ENCODE measurements at places on chromosomes 4 and X.

DNA sequence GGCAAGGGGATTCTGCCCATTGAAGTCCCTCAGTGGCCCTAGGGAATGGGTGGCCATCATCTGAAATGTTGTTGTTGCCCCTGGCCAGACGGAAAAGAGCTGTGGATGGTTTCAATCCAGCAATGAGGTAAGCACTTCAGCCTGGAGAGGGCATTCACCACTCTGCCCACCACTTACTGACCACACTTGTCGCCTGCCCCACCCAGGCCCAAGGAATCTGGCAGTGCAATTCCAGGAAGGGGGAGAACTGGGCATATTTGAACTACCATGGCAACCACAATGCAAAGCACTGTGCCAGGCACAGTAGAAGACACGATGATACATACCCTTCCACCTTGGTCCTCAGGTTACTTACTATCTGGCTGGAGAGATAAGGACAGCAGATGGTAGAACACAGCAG is 161.6 kb downstream of the PDGFRA start:
- DNase-seq, result no peak

GRCh38 chrX:143781103-143781502 is 60.6 kb upstream of the SPANXN2 start:
- DNase-seq, result peak; percentile 77

DNA sequence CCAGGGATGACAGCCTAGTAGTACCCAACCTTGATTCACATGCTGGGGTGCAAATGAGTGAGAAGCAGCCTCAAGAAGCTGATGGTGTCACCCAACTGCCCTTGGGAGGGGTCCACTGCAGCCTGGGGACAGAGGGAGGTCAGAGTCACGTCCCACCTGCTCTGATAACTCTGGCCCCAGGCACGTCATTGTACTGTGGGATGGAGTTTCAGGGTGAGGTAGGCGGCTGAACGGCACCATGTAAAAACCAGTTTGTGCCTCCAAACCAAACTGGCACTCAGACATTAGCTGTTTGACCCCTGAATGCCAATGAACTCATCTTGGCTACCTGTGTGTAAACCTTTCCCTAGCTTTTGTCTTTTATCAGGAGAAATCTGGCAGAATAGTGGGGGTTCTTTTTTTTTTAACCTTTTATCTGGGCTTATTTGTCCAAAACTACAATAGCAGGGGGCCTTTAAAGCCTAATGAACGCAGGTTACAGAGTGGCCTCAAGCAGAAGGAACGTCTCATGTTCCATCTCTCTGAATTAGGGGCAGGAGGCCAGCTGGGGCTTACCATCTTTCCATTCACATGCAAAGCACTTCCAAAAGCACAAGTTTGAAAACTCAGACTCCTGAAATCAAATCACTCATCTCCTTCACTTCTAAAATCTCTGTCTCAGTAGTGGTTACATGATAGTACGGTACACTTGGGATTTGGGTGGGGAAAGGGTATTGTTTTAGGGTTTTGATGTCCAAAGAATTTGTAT is 89.4 kb downstream of the IRF2 start:
- DNase-seq, result no peak

GRCh38 chr4:167883266-167883665 is 209.1 kb upstream of the ANXA10 start:
- DNase-seq, result no peak

- no peak for DNase-seq
Measured at GRCh38 chr4:185998791-185999190, 70.2 kb upstream of the TLR3 start.

- no peak for DNase-seq
Measured at GRCh38 chr4:110867251-110867960, 244.5 kb upstream of the PITX2 start.

- DNase-seq, result peak; percentile 22
Measured at GRCh38 chr4:14264437-14264836, 636.9 kb upstream of the BOD1L1 start.

- peak; percentile 6 for DNase-seq
Measured at GRCh38 chr4:169410839-169411770, 140.3 kb upstream of the SH3RF1 start.

DNA sequence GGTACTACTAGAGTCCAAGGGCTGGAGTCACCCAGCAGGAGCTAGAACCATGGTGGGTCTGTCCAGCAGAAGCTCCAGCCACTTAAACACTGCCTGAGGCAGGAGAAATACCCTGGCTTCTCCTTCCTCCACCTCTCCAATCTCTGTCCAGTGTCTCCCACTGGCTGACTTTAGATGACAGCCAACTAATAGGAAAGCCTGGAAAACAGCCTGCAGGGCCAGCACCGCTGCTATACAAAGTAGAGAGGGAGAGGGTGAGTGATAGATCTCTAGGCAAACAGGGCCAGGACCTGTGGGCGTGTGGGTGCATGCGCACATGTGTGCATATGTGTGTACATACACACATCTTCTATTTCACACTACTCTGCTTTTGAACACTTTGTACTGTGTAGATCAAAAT is 56.5 kb upstream of the ATP8A1 start:
- no peak for DNase-seq

GRCh38 chr4:108213308-108213707 is 44.6 kb upstream of the LEF1 start:
- DNase-seq, result no peak

DNA sequence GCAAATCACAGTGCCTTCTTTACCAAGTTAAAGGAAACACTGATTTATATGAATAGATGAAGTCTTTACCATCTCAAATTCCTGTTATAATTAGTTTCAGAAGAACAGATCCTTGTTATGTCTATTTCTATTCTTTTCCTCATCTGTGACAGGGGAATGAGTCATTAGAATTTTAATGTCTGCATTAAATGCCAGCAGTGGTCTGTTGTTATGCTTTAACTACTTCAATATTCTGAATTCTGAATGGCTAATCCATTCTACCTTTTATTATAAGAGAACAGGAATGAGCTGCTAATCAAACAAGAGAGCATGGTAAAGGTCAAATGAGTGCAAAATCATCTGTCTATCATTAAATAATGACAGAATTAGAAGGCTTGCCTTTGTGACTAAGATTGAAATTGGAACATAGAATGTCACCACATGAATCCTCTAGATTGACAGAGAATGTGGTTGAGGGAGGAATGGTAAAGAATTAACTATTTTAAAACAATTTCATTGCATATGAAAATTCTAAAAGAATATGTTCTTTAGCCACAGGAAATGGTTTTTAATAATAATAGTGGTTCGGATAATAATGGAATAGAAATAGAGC is 935.5 kb downstream of the ADGRL3 start:
- DNase-seq, result peak; percentile 74

- DNase-seq, result peak; percentile 3
Measured at GRCh38 chrX:151680805-151681204, 14.5 kb upstream of the PRRG3 start.

GRCh38 chr4:103498161-103499070 is 221.4 kb downstream of the TACR3 start:
- DNase-seq, result peak; percentile 36

- DNase-seq, result no peak
Measured at GRCh38 chr4:31416498-31416897, 696.3 kb downstream of the PCDH7 start.

DNA sequence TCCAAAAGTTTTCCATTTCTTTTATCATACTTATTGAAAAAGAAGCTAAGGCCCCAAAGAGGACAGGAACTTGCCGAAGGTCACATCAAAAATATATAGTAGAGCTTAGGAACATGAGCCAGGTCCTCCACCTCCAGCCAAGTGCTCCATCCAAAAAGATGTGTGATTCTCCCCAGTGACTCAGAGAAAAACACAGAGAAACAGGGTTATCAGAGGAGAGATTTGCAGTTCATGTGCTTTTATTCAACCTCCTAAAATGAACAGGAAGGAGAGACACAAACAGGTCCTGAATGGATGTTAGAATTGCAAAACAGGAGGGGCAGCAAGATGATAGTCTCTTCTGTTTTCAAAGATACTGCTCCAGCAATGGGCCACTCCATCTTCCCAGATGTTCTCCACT is 19.6 kb upstream of the FGF16 start:
- no peak for DNase-seq

DNA sequence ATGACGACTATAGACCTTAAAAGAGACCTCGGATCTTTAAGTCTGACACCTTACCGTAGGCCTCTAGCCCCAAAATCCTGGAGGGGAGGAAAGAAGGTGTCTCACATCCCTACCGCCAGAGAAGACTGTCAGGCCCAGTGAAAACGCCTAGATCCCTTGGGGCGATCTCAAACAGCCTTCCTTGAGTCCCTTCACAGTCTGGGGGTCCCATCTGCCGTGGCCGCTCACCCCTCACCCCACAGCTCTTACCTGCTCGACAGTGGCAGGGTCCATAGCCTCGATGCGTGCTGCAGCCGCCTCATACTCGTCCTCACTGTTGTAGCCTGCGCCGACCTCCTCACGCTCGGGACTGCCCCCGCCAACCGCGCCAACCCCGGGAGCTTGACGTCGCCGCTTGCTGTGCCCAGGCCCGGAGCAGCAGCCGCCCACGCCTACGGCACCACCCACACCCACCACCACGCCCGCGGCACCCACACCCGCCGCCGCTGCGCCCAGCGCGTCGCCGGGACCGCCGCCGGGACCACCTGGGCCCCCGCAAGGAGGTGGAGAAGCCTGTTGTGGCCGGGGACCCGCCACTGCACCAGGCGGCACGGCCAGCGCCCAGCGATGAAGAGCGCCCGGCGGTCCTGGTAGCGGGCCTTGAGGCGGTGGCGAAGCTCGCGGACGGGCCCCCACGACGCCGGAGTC is 536 bp downstream of the OTUD5 start:
- DNase-seq, result no peak

- DNase-seq, result no peak
Measured at GRCh38 chr4:106497271-106497670, 128.7 kb upstream of the GIMD1 start.

DNA sequence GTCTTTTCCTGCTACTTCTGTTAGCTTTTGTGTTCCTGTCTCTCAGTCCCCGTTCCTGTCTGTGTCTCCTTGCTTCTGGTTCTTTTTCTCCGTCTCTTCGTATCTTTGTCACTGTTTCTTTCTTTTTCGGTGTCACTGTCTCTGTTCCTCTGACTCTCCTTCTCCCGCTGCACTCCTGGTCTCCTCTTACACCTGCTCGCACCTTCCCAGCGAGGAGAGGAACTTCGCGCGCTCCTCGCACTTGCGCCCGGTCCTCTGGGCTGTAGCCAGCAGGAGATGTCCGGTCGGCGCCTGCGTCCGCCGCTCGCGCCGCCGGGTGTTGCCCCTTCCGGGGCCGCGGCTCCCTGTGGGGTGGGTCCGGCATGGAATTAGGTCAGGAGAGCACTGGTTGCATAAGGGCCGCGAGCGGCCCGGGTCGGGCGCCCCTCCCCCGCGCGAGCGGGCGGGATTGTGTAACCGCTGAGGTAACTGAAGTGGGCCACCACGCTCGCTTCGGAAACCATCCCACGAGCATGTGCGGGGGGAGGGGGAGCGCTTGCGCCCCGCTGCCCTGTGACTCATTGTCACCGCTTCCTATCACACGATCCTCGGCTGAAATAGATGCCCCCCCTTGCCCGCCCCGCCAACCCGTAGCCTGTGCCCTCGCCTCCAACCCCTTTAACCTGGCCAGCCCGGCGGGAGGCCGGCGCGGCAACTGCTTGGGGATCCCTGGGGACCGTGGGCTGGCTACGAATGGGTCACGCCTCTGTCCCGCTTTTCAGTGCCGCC is 1.6 kb downstream of the LONRF3 start:
- peak; percentile 57 for DNase-seq

DNA sequence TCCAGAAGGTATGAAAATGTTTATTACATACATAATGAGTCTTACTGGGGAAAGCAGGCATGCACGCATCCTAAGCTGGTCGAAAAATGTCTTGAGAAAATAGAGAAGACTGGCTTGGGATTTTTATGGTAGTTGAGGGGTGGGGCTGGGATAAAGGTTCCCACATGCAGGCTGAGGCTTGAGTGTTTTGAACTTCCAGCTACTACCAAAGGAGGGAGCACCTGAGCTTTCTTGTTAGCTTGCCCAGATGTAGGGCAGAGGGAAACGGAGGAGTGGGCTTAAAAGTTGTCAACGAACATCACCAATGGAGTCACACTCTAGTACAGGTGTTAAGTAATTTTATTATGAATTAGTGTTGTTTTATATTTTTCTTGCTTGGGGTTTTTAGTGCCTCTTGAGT is 39.6 kb upstream of the SRPX start:
- DNase-seq, result peak; percentile 30

DNA sequence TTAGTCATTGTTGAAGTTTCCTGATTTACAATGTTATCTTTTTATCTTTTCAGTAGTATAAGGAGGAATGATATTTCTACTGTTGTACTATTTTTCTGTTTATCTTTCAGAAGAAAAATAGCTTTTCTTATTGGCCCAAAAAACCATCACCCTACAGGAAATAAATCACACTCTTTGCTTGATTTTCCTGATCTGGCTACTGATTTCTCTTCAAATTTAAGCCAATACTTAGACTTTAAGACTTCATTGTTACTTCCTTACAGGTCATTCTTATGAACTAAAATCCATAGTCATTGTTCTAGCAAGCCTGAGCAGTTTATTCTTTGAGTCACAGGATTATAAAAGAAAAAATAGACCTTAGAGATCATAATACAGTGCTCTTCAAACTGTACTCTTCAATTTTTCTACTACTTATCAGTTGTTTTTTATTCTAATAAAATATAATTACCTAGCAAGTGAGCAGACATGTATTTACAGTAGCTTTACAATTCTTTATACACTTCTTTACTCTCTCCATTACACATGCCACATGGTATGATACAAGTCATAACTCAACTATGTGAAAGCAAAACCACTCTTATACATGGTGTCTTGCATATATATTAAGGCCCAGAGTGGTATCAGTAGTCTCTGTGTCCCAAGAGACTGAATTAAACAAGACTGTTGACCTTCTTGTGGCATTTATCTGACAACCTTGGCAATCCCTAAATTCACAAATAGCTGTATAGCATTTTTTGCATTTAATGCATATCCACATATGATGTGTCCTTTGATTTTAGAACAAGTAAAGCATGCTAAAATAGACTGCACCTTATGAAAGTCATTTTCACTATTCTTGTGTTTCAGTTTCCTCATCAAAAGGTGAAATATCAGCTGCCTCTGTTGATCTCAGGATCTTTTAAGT is 47.9 kb downstream of the TET2 start:
- no peak for DNase-seq

DNA sequence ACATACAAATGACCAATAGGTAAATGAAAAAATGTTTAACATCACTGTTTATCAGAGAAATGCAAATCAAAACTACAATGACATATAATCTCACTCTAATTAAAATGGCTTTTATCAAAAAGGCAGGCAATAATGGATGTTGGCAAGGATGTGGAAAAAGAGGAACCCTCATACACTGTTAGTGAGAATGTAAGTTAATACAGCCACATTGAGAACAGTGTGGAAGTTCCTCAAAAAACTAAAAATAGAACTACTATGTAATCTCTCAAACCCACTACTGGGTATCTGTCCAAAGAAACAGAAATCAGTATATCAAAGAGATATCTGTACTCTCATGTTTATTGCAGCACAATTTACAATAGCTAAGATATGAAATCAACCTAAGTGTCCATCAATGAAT is 165.9 kb upstream of the HHIP start:
- DNase-seq, result no peak

DNA sequence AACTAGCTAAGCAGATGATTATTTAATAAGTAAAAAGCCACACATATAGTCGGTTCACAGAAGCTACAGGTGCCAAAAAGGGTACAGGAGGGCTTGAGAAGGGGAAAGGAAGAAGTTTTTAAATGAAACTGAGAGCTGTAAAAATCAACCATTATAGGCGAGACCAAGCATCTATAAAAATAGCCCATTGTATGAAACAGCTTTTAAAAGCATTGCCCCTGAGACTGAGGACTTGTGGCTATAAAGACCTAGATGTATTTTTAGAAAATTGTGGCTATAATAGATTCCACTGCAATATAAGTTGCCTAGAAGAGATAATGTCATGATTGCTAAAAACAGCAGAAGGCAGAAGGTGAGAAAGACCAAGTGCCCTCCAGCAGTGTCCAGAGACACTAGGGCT is 15.0 kb upstream of the TTC29 start:
- no peak for DNase-seq

GRCh38 chr4:76306882-76307659 is 538 bp downstream of the STBD1 start:
- DNase-seq, result no peak
